ENCODE measurements at places on chromosomes 6 and 20.

GRCh38 chr6:115582386-115582785, 478.3 kb downstream of the FRK start:
- no peak for DNase-seq

GRCh38 chr6:90217506-90218127, 79.0 kb downstream of the BACH2 start:
- no peak for DNase-seq

GRCh38 chr20:47011984-47012383, 117.3 kb downstream of the EYA2 start:
- DNase-seq = no peak

- DNase-seq = no peak
Measured at GRCh38 chr6:102115911-102116310, 722.4 kb downstream of the GRIK2 start.

DNA sequence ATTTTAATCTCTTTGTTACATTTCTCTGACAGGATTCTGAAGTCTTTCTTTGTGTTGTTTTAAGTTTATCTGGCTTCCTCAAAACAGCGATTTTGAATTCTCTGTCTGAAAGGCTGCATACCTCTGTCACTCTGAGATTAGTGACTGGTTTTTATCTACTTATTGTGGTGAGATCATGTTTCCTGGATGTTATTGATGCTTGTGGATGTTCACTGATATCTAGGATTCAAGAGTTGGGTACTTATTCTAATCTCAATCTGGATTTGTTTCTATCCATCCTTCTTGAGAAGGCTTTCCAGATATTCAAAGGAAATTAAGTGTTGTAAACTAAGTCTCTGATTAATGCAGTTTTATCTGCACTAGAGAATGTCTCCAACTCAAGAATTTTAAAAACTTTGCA, 1076.1 kb upstream of the ADGRB3 start:
- peak; percentile 14 for DNase-seq

DNA sequence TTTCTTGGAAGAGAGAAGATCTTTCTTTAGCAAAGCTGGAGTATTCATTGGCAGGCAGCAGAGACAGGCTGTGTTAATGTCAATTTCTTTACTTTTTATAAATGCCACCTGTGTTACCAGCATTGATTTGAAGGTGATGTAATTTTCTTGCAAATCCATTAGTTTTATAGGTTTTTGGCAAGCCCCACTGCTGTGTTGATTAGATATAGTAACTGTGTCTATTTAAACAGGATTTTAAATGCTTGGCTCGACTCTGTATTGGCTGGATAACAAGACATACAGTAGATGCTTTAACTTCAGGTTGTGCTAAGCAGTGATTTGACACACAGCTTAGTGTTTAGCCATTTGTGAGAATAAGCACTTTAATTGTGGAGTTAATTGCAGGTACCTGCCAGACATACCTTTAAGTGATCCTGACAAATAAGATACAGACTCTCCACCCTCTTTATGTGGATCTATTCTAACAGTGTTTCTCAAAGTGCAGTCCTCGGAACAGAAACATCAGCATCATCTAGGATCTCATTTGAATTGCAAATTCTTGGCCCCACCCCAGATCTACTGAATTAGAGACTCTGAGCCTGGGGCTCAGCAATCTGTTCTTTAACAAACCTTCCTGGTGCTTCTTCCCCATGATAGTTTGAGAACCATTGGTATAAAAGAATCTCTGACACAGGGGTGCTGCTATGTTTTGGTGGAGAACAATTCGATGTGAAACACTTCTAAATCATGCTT, 397.5 kb downstream of the HDGFL1 start:
- no peak for DNase-seq

- no peak for DNase-seq
Measured at GRCh38 chr6:66930559-66931290, 1223.7 kb upstream of the EYS start.

GRCh38 chr6:33702345-33702977, 9.0 kb downstream of the UQCC2 start:
- DNase-seq = peak; percentile 47

- peak; percentile 44 for DNase-seq
Measured at GRCh38 chr20:35511814-35512420, 17.5 kb downstream of the C20orf173 start.

GRCh38 chr6:11763460-11764249, 14.9 kb downstream of the ADTRP start:
- DNase-seq = no peak

All from KBM-7 (cell line).